ENCODE measurements at places on chromosomes 4 and X.

- no peak for DNase-seq
Measured at GRCh38 chrX:45165726-45166125, 35.0 kb downstream of the DIPK2B start.

DNA sequence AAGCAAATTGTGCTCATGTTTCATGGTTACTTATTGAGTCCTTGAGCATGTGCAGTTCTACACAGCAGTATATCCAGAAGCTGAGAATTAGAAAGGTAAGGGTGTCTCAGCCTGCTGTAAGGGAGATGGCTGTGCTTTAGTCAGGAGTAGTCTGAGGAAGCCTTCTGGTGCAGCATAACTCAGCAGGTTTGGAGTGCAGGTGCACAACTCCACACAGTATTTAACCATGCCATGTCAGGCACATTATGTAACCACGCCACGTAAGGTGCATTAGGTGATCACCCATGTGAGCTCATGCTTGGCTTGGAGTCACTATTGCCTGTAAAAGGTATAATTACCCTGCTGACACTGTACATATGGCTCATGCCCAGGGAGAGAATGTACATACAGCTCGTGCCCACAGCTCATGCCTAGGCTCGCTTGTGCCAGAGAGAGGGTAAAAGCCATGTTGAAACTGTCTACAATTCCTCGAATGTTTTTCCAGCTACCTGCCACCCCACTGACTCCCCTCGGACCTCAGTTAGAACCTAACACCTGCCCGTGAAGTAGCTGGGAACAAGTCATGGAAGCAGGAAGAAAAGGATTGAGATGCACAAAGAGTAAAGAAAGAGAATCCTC is 37.8 kb downstream of the UCHL1 start:
- no peak for DNase-seq

DNA sequence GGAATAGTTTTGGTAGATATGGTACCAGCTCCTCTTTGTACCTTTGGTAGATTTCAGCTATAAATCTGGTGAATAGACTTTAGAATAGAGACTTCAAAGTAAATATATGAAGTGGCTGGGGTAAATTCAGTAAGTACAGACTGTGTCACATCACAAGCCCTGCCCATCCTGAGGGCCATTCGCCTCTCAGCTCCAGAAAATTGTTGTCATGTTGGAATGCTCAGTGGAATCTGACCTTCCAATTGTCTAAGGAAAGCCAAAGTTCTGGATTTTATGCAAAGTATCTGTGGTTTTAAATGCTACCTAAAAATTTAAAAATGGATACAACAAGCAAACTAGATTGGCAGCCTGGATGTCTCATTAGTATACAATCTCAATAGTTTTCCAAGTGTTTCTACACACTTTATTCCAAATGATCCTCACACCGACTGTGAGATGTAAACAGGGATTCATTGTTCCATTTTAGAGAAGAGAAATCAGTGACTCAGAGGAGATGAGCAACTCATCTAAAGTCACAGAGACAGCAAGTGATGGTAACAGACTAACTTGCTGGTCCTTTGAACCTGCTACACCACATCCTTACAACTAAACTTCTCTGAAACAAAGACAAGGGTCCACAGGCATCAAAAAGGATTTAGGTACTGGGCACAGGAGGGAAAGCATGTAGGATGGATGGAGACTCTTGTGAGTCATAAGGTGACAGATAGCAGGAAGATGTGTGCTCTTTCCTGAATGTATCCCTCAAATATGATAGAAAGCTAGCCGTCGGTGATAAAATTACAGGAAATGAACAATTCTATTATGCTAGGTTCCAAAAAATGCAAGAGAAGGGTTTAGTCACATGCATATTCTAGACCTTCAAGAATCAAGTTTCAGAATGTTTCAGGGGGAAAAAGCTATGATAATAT is 127.3 kb downstream of the ATP10D start:
- DNase-seq: peak; percentile 78

GRCh38 chr4:189304809-189305208 is 635.9 kb upstream of the FRG1 start:
- DNase-seq: no peak

GRCh38 chrX:129706400-129707072 is 32.2 kb upstream of the XPNPEP2 start:
- DNase-seq: no peak

DNA sequence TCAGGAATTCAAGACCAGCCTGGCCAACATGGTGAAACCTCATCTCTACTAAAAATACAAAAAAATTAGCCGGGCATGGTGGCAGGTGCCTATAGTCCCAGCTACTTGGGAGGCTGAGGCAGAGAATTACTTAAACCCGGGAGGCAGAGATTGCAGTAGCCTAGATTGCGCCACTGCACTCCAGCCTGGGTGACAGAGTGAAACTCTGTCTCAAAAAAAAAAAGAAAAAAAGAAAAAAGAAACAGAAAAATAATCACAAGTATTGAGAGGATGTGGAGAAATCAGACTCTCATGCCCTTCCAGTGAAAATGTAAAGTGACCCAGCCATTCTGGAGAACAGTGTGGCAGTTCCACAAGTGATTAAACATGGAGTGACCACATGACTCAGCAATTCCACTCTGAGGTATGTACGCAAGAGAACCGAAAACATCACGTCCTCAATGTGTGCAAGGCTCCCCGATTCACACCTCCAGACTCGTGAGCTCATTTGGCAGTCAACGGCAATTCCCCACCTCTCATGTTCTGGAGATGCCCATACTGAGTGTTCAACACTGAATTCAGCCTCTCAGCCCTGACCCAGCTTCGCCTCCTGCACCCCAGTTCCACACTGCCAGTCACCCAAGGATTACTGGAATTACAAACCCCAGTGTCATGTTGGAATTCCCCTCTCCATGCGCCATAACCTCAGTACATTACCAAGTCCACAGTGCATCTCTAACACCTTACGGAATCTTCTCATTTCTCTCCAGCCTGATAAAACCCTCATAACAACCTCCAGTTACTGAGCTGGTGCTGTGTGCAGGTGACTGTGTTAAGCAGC is 21.1 kb downstream of the ACOX3 start:
- no peak for DNase-seq

DNA sequence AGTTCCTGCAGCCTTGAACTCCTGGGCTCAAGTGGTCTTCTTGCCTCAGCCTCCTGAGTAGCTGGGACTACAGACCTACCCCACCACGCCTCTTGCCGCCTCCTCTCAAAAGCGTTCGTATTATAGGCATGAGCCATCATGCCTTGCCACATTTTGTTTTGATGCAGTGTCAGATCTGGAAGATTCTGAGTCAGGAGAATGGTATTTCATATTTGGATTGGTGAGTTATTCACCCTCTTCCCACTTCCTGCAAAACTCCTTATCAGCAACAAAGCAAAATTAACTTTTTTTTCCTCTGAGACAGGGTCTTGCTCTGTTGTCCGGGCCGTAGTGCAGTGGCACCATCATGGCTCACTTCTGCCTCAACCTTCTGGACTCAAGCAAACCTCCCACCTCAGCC is 29.6 kb downstream of the REST start:
- DNase-seq: peak; percentile 89

GRCh38 chrX:149152941-149153340 is 352.2 kb downstream of the IDS start:
- DNase-seq: no peak

DNA sequence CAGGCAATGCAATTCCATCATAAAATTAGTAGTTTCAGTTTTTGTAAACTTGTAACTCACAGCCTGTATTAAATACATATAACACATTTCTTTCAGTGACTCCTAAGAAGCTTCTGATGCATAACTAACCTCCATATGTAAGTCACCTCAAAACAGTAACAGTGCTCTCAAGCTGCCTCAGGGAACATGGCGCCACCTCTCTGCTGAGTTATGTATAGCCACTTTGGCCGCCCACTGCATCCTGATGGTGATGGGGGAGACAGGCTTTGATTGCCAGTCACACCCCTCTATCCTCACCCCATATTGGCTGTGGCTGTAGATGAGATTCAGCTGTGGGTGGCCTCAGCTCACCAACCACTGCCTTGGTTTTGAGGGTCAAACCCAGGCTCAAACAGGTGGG is 54.3 kb downstream of the LRBA start:
- peak; percentile 71 for DNase-seq

- DNase-seq: no peak
Measured at GRCh38 chr4:41839916-41840854, 91.7 kb upstream of the PHOX2B start.
